Thymus (tissue), 14 donors: ENCODE measurements at places on chromosomes 11 and 22.
A peak's percentile ranks its signal among the peaks of the same experiment; 100 is the strongest.

DNA sequence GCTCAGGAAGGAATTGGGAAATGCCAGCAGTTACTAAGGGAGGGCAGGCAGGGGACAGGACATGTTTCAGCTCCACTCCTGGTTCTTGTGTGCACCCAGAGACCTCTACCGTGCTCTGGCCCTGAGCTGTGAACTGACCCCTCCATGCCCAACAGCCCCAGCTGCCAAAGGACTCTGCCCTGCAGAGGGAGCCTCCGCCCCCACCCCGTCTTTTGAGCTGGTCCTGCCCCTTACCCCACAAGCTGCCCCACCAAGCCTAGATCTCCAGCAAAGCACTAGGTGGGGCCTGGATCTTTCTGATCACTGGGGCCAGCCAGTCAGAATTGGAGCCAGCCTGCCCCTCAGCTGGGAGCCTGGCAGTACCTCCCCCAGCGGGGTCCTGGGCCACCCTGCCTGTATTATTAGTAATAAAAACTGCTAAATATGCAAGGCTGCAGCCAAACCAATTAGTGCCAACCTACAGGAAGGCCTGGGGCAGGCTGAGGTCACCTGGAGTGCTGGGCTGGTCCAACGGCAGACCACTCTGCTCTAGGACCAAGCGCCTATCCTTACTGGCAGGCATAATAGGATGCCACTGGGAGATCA, 23.9 kb upstream of the DRICH1 start:
- no peak overlapping the region for H3K27ac ChIP-seq
- no peak overlapping the region for H3K4me3 ChIP-seq
- DNase-seq, result no peak
- H3K27me3 ChIP-seq, result no peaks in the 10 kb centered on the region
- H3K4me1 ChIP-seq, result no peaks in the 10 kb centered on the region

DNA sequence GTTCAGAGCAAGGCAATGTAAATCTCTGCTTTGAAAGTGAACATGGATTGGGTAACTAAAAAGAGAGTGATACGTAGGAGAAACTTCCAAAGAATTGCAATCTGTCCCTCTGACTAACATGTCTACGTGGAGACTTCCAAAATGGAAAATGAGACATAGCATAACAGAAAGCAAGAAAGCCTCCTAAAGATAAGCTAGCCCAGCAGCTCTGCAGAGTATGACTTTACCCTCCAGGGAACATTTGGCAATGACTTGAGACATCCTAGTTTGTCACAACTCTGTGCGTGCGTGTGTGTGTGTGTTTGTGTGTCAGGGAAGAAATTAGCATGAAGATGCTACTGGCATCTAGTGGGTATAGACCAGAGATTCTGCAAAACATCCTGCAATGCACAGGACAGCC, 817.4 kb downstream of the NTM start:
- H3K4me3 ChIP-seq, result no peak overlapping the region
- H3K36me3 ChIP-seq, result no peaks in the 10 kb centered on the region
- DNase-seq, result no peak
- H3K27me3 ChIP-seq, result no peaks in the 10 kb centered on the region
- H3K27ac ChIP-seq, result no peak overlapping the region
- H3K4me1 ChIP-seq, result no peaks in the 10 kb centered on the region

- H3K27ac ChIP-seq, result no peak within 1 kb of the TSS
- DNase-seq, result no peak
- H3K4me1 ChIP-seq, result no peaks in the 10 kb centered on the region
- H3K36me3 ChIP-seq, result no peaks in the 10 kb centered on the region
- H3K27me3 ChIP-seq, result peaks cover 70% of the 10 kb centered on the region
- H3K4me3 ChIP-seq, result no peak within 1 kb of the TSS
Observed at GRCh38 chr11:130428316-130429119, at the start of gene ADAMTS8. Gene ADAMTS8, minus strand, starts transcription at chr11:130428609. Its CDS starts 323 bp downstream, at chr11:130428286.

GRCh38 chr11:9951807-9952206, 287.9 kb downstream of the SWAP70 start:
- no peaks in the 10 kb centered on the region for H3K36me3 ChIP-seq
- no peaks in the 10 kb centered on the region for H3K27me3 ChIP-seq
- no peak for DNase-seq
- H3K27ac ChIP-seq, result no peak overlapping the region

GRCh38 chr22:50148991-50149721, 21.4 kb upstream of the PANX2 start:
- DNase-seq, result peak; percentile 88
- no peaks in the 10 kb centered on the region for H3K36me3 ChIP-seq
- H3K27ac ChIP-seq, result no peak overlapping the region
- peaks cover 2% of the 10 kb centered on the region for H3K27me3 ChIP-seq

- H3K27me3 ChIP-seq, result no peaks in the 10 kb centered on the region
- DNase-seq, result no peak
Observed at GRCh38 chr11:12134236-12134585, 23.8 kb downstream of the MICAL2 start.

DNA sequence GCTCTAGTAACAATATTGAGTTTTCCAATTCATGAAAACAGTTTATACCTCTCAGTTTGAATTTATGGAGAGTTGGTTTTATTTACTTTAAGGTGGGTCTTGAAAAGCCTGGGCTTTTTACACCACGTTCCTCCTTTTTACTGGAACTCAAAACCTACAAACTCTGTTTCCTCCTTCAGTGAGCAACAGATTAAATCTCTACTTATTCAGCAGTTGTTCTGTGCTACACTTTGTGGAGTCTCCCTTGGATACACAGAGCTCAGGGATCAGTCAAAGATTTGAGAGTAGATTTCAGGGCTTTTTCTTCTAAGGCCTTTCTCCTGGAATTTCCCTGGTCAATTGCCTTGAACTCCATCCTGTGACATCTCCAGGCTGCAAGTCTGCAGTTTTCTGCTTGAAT, 3.5 kb downstream of the NXPE1 start:
- no peak overlapping the region for H3K27ac ChIP-seq
- H3K27me3 ChIP-seq, result no peaks in the 10 kb centered on the region
- no peaks in the 10 kb centered on the region for H3K4me1 ChIP-seq
- H3K4me3 ChIP-seq, result no peak overlapping the region

GRCh38 chr22:44025171-44026065, 1.3 kb downstream of the PARVB start:
- DNase-seq, result no peak
- H3K4me1 ChIP-seq, result no peaks in the 10 kb centered on the region
- no peaks in the 10 kb centered on the region for H3K36me3 ChIP-seq
- H3K27me3 ChIP-seq, result peaks cover 33% of the 10 kb centered on the region

GRCh38 chr11:76152741-76153570, 53.3 kb downstream of the WNT11 start:
- peaks cover 11% of the 10 kb centered on the region for H3K27me3 ChIP-seq
- H3K36me3 ChIP-seq, result no peaks in the 10 kb centered on the region
- no peak overlapping the region for H3K4me3 ChIP-seq
- DNase-seq, result no peak

- H3K4me3 ChIP-seq, result no peak overlapping the region
- no peak for DNase-seq
- H3K27ac ChIP-seq, result no peak overlapping the region
- H3K4me1 ChIP-seq, result peaks cover 10% of the 10 kb centered on the region
- peaks cover 55% of the 10 kb centered on the region for H3K27me3 ChIP-seq
- H3K36me3 ChIP-seq, result no peaks in the 10 kb centered on the region
Observed at GRCh38 chr22:46027211-46028105, 50.5 kb upstream of the WNT7B start.

DNA sequence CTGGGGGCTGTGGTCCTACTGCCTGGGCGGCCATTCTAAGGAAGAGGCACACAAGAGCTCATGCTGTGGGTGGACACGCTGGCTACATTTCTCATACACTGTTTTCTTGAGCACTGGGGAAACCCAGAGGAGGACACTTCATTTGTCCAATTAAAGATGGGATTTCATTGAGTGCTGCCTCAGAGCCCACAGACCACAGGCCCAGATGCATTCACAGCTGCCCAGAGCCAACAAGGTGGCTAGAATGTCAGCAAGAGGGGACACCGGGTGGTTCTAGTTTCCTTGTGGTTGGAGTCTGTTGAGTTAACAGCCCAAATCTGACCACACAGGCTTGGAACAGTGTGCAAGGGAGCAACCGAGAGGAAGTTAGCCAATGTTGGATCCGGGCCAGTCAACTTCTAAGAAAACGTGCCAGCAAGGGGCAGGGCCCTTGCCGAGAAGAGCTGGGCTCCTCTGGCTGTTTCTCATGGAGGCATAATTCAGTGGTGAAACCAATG, 35.0 kb upstream of the SORL1 start:
- DNase-seq, result no peak
- H3K4me1 ChIP-seq, result peaks cover 4% of the 10 kb centered on the region
- H3K4me3 ChIP-seq, result no peak overlapping the region
- H3K27ac ChIP-seq, result no peak overlapping the region

DNA sequence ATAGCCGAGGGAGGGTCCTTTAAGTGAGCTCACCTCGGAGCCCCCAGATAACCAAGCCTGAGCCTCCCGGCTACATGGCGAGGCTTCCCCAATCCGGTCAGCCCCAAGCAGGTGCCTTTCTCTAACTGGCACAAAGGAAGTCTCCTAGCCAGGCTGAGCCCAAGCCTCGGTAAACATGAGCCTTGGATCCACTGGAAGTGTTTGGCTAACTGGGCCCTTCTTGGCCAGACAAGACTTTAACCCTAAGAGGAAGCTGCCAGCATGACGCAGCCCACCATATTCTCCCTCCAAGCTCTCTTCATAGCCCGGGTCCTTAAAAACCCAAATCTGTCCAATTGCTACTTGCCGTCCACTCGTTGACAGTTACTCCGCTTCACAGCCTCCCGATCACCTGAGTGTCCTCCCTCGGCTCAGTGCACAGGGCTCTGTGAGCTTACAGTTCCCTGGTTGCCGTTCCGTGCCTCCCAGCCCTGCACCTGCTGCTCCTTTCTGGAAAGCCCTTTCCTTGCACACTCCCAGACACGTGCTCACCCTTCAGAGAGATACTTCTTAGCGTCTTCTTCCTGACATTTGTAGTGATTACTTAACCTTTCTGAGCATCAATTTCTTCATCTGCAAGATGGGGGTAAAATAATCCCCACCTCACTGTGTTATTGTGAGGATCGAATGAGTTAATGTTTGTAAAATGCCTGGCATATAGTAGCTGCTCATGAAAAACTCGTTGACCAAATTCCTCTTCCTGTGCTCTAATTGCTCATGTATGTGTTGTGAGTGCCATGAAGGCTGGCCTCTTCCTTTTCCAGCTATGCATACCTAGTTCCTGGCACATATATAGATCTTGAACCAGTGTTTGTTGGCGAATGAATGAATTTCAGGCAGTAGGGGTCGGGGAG, 25.6 kb downstream of the TXN2 start:
- H3K27me3 ChIP-seq, result no peaks in the 10 kb centered on the region
- H3K36me3 ChIP-seq, result no peaks in the 10 kb centered on the region
- H3K4me3 ChIP-seq, result peak overlapping the region; percentile 48
- peak overlapping the region; percentile 88 for H3K27ac ChIP-seq

DNA sequence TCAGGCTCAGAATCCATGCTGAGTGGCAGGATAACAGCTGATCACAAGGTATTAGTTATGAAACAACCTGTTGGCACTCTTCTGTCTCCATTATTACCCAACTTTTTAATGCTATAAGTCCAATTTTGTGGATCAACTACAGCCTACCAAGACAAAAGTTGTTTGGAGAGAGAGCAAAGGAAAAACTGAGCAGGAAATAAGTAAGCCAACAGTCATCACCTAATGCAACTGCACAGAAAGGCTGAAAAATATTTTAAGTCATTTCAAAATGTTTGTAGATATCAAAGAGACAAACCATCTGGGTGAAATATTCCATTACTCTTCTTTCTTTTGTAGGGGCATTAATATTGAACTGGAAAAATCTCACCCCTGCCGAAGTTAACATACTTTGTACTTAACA, 41.6 kb downstream of the FDX1 start:
- H3K4me1 ChIP-seq, result no peaks in the 10 kb centered on the region
- no peaks in the 10 kb centered on the region for H3K27me3 ChIP-seq
- DNase-seq, result no peak
- peaks cover 2% of the 10 kb centered on the region for H3K36me3 ChIP-seq

DNA sequence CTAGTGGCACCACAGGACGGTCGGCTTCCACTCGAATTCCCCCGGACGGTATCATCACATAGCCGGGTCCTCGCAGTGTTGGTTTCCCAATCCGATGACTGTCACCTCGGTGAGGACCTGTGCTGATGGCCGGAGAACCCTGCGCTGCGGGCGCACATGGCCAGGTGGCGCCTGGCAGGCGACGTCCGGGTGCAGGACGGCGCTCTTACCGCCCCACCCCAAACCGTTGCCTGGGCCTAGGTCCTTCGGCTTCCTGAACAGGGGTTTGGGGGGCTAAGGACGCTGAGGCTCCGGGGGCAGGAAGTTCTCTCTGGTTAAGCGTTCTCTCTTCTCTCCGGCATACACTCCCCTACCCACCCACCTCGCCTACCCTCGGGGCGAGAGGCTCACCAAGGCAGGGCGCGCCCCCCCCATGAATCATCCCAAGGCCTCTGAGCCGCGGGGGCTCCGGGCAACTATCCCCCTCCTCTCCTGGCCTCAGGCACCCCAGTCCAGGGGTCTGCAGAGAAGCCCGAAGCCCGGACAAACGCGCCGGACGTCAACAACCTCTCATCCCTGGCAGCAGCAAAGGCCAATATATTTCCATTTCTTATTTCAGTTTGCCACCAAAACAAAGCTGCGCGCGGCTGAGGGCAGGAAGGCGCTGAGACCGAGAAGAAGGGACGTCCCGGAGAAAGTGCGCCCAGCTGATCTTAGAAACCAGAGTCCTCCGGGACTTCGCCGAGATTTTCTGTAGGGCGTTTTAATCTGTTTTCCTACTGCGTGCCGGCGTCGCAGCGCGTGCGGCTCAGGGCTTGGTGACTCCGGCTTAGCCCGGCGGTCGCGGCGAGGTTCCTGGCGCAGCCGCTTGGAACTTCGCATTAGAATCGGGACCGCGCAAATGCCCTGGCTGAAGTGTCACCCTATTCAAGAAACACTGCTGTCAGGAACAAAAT, 5.6 kb downstream of the ALX4 start:
- DNase-seq, result no peak
- peaks cover 12% of the 10 kb centered on the region for H3K4me1 ChIP-seq
- H3K27ac ChIP-seq, result no peak overlapping the region
- no peak overlapping the region for H3K4me3 ChIP-seq
- H3K27me3 ChIP-seq, result peaks cover 93% of the 10 kb centered on the region

DNA sequence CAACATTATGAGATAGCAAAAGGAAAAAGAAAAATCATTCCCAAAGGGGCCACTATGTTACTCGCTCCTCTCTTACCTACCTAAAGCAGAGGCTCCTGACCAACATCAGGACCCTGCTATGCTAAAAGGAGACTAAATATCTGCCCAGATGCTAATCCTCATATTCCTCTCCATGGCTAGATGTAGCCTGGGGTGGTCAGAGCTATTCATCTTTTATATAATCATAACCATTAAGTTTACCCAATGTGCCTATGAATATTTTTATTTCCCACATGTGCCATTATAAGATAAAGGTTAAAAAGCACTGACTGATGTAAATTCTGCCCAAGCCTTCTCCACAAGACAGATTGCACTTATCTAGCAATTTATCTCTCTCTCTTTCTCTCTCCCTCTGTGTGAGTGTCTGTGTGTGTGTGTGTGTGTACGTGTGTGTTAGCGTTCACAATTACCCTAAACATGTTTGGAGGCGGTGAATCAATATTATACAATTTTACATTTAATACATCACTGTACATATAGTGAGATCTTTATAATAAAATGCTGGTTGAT, 41.2 kb upstream of the ANO5 start:
- H3K27me3 ChIP-seq, result no peaks in the 10 kb centered on the region
- H3K4me3 ChIP-seq, result no peak overlapping the region
- H3K36me3 ChIP-seq, result no peaks in the 10 kb centered on the region
- H3K4me1 ChIP-seq, result no peaks in the 10 kb centered on the region
